GM23248 (cell line): ENCODE measurements at places on chromosomes 13 and 19. TPM values are rescaled to one million over a fixed set of nuclear protein-coding genes. Genes with fewer than 3 reads are reported as not detected.

DNA sequence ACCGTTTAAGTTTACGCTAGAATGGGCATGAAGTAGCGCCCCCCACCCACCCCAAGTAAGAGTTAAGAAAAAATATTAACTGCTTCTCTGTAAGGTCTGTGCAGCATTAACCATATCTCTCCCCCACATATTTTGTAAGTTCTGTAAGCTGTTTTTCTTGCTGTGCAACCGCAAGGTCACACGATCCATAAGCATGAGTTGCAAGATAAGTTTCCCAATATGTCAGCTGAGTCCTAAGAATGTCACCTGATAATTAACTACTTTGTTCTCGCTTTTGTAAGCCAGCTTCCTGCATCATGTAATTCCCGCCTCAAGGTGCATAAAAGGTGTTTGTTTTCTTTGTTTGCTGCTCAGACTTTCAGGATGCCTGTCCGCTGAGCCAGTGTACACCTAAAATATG is 187.0 kb downstream of the MYO16 start:
- DNase-seq: no peak

- no peak for DNase-seq
Observed at GRCh38 chr19:40827386-40828247, 22.6 kb downstream of the CYP2A6 start.

- no peak for DNase-seq
Observed at GRCh38 chr13:88627071-88627470, 955.9 kb downstream of the SLITRK5 start.

- peak; percentile 75 for DNase-seq
Observed at GRCh38 chr13:41065078-41065477, 3.8 kb downstream of the WBP4 start.

KCNJ14 gene
- 0.97 and 1.1 TPM in 2 replicates for total RNA-seq

CYP2A6 gene
- not detected in 2 replicates for total RNA-seq
